ENCODE measurements at places on chromosomes 2 and 18. TPM values are rescaled to one million over a fixed set of nuclear protein-coding genes. Genes with fewer than 3 reads are reported as not detected.

DNA sequence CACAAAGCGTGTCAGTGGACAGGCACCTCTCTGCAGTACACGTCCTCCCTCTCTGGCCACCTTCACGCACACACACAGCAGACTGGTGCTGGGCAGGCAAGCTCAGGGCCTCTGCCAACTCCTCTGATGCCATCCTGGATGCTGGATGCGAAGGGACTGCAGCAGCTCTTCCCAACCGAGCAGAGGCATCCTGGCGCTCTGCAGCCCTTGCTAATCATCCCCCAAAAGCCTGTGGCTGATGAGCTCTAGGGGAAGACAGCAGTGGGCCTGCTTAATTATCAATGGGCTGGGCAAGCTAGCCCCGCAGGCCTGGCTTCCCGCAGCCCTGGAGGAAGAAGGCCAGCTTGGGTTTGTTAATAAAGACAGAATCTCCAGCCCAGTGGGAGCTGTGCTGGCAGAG is 71.3 kb upstream of the TEX51 start:
- DNase-seq = no peak

DNA sequence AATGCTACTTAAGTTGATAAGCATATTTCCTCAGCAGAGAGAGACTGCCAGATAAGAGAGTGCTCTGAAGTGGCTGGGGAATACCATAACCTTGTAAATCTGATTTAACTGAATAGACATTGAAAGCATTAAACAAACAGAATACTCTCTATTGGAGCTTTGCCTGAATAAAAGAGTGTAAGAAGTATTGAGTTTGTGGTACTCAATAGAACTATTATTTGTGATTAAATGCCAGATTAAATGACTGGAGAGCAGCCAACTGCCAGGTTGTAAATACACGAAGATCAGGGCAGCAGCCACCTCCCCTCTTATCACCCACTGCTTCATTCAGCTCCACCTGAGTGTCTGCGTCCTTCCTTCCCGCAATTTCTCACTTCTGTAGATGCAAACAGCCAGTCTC is 373.6 kb downstream of the DCDC2C start:
- no peak for DNase-seq

- no peak for DNase-seq
Observed at GRCh38 chr2:224025874-224026273, 13.2 kb downstream of the SERPINE2 start.

GRCh38 chr2:236180076-236180816 is 12.1 kb upstream of the GBX2 start:
- no peak for DNase-seq

GRCh38 chr2:58906081-58906645 is 665.0 kb upstream of the FANCL start:
- DNase-seq = no peak

DNA sequence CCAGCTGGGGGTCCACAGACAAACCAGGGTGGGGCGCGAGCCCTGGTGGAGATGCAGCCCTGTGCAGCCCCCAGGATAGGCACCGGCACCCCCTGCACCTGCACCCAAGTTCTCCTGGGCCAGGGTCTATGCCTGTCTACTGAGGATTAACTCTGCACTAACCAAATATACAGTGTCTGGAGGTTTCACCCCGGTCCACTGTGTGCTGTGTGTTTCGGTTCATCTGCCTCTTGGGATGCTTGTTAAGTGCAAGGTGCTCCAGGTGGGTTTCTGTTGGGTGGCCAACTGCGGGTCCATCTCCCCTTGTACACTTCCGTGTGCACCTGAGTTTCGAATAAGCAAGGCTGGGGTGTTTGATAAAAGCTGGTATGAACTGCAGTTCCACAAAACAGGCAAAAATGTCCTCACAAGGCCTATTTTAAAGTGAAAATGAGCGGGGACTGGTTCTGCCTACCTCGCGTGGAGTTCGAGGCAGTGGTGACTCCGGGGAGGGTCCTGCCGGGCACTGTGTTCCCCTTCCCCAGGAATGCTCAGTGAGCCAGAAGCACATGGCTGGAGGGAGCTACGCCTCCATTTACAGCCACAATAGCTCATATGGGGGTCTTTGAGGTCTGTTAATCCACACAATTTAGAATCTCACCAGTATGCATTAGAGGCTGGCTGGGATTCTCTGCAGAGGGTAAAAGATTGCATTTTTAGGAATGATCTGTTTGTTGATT is 70.7 kb downstream of the EDAR start:
- DNase-seq = no peak

GRCh38 chr2:24010477-24011249 is 778 bp downstream of the MFSD2B start:
- DNase-seq = no peak

DNA sequence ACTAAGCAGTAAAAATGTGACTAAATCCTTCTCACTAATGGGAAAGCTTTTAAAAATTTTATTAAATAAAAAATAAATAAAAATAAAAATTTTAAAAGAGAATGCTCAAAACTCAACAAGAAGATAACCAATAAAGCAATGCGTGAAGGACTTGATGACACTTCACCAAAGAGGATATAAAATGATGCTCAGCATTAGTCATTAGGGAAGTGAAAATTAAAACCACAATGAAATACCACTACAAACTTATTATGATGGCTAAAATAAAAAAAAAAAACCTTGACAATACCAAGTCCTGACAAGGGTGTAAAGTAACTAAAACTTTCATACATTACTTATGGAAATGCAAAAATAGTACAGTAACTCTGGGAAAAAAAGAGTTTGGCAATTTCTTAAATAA is 3.3 kb upstream of the WDR75 start:
- DNase-seq = no peak

DNA sequence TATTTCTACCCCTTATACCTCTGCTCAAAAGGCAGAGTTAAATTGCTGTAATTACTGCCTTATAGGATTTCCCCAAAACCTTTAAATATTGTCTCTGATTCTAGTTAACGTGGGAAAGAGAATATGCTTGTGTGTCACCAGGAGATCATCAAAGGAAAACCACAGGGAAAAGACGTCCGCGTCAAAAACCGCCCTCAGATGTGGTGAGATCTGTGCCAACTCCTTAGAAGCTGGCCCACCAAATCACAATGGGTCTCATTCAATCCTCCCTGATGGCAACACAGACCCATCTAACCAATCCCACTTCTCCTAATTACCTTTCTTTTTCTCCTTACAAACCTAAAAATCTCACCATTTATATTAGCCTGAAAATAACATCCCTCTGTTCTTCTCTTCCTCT is 25.4 kb downstream of the VPS54 start:
- DNase-seq = no peak

The IL36B gene
- not detected for total RNA-seq

The DNAJB2 gene
- total RNA-seq = 34.7 TPM

The ABHD3 gene
- total RNA-seq = 23.1 TPM

The HSPE1 gene
- total RNA-seq = 63.5 TPM
